Activated CD4-positive, CD25-positive, alpha-beta regulatory T cell (primary cell): ENCODE measurements at places on chromosomes 13 and 19.

DNA sequence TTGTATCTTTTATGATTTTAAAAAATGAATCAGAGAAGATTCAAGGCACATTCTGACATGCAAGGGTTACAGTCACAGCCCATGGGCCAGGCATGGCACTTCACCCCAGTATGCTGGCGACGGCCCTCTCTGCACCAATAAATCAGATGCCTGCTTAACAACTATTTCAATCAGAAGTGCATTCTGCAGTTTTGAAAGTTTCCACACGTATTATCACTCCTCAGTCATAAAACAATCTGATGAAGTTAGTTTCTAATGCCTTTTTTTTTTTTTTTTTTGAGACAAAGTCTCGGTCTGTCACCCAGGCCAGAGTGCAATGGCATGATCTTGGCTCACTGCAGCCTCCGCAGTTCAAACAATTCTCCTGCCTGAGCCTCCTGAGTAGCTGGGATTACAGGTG lies 28.3 kb upstream of the FFAR2 start:
- no peak for DNase-seq

- DNase-seq = no peak
These were observed 42.0 kb downstream of the CYSLTR2 start for GRCh38 chr13:48695776-48696175.

DNA sequence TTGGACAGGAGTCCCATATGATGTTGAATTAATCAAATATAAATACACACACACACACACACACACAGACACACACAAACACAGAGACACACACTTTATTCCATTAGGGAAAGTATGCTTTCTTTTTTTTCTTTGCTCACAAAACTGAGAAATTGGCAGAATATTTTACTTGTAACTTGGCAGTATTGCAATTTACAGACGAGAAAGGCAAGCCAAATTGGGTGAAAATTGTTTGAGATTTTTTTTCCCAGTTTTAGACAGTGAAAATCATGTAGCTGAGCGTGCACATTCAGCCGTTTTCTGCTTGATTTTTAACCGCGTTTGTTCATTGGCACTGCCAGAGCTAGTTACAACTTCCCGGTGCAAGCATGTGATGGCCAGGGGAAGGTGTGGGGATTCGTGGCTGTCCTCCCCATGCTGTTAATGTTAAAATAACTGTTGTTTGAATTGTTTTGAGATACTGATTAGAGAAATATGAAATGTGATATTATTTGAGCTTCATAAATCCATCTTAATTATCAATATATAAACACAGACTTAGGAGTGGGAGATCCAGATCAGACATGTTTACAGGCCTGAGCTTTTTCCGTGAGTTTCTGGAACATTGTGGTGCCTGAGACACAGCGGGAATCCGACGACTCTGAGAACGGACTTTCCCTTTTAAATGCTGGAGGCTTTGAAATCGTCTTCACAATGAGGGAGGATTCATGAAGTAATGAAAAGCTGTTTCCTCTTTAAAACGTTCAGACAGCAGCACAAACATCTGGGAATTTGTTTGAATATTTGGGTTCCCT lies 125.5 kb downstream of the KCNRG start:
- DNase-seq = no peak

DNA sequence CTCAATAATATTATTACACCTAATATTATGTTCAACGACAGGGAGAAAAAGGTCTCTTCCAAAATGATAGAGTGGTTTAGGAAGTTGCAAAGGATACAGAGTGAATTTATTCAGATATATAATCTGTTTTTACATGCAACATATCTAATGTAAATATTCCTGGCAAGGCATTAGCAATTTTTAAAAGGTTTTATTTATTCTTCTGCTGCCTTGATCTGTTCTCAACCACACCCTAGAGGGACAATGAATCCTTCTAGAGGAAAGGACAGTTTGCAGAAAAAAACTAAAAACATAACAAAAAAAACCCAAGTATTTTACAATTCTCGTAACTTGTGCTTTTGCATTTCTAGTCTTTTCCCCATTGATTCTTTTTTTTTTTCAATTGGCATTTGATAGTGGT lies 459.6 kb downstream of the KLF12 start:
- no peak for DNase-seq

- DNase-seq = no peak
These were observed 8.7 kb downstream of the RNU6-9 start for GRCh38 chr19:902093-902370.

DNA sequence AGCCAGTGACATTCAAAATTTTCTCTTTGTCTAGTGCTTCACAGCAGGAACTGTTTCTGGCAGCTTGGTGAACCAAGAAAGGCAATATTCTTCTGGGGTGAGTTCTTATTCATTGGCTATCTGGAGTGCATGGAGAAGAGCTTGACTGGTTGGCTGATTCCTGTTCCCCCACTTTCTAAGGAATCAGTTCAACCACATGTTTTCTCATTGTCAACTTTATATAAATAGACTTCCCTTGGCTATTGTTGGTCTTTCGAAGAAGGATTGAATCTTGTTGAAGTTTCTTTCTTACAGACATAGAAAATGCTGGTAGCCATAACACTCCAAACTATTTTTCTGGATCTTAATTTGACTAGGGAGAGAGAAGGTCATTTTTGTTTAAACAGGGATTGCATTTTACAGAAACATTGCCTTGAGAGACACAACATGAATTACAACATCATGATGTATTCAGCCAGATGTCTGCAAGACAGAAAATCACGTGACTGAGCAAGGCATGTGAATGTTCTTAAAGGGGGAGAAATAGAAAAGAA lies 85.2 kb downstream of the EDNRB start:
- no peak for DNase-seq

DNA sequence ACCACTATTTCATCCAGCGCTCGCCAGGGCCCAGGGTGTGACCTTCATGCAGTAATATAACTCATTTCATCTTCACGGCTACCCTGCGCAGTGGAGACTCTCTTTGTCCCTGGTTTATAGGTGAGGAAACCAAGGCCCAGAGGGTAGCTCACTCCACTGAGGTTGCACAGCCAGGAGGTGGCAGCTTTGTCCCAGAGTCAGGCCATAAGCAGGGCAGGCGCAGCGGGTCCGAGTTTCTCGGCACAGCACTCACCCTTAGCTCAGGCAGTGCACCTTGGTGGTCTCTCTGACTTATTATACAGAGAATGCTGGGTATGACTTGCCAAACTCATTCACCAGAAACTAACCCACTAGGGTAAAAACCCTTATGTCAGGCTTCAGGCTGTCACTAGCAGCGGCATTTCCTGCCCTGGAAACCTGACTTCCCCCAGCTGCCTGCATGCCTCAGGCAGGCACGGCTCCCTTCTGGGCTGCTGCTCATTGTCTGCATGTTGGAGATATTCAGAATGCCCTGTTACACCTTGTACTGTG lies 24.5 kb downstream of the PPP5C start:
- no peak for DNase-seq

DNA sequence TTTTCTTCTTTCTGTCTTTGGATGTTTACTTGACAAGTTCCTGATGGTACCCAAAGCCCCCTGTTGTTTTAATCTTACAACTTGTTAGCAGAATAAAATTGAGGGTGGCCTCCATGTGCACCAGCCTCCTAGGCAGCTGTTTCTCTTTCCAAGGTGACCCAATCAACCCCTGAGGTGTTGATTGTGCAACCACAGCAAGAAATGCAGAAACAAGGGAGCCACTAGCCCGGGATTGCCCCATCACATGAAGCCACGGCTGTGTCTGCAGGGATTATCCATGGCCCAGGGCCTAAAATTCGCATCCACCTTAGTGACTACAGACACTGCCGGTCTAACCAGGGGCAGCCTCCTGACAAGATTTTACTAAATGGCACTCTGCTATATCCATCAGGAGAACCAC lies 14.4 kb downstream of the CEACAM4 start:
- no peak for DNase-seq

- no peak for DNase-seq
These were observed 70.4 kb downstream of the SLITRK6 start for GRCh38 chr13:85728811-85729210.

GRCh38 chr13:31175847-31176532 lies 14.3 kb upstream of the HSPH1 start:
- no peak for DNase-seq

DNA sequence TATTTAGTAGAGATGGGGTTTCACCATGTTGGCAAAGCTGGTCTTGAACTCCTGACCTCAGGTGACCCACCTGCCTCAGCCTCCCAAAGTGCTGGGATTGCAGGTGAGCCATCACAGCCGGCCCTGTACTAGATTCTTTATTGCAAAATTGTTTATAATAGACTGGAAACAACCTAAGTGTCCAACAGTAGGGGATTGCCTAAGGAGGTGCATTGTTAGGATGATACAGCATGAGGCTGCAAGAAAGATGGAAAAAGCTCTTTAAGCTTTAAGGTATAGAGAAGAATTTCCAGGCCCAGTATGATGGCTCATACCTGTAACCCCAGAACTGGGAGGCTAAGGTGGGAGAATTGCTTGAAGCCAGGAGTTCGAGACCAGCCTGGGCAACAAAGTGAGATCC lies 8.2 kb downstream of the BCAT2 start:
- DNase-seq = no peak

- no peak for DNase-seq
These were observed 10.4 kb downstream of the LMNB2 start for GRCh38 chr19:2446381-2446780.

GRCh38 chr13:61179741-61180140 lies 235.9 kb downstream of the PCDH20 start:
- no peak for DNase-seq

DNA sequence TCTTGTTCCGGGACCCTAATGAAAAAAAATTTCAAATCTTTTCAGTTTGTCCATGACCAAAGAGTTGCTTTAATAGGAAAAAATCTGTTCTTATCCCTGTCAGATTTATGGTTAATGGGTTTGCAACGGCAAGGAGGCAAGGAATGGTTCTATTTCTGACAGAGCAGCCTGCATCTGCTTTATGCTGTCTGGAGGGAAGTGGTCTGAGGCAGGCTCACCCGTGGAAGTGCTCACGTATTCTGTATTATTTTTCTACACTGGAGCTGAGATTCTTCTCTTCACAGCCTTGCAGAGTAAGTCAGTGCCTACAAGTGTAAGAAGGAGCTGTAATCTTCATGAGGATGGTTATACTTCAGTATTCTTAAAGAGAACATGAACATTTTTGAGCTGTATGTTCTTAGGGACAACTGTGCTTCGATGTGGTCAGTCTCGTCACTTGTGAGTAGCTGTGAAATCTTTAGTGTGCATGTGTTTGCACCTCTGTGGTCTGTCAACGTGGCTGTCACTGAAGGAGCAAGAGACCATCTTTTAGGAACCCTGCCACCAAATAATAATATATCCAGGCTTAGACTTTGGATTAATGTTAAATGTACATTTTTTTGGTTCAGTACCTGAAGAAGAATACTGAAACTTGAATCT lies 114.3 kb downstream of the DNAJC3 start:
- DNase-seq = no peak

- no peak for DNase-seq
These were observed 108.6 kb downstream of the TNFRSF19 start for GRCh38 chr13:23678795-23679194.

DNA sequence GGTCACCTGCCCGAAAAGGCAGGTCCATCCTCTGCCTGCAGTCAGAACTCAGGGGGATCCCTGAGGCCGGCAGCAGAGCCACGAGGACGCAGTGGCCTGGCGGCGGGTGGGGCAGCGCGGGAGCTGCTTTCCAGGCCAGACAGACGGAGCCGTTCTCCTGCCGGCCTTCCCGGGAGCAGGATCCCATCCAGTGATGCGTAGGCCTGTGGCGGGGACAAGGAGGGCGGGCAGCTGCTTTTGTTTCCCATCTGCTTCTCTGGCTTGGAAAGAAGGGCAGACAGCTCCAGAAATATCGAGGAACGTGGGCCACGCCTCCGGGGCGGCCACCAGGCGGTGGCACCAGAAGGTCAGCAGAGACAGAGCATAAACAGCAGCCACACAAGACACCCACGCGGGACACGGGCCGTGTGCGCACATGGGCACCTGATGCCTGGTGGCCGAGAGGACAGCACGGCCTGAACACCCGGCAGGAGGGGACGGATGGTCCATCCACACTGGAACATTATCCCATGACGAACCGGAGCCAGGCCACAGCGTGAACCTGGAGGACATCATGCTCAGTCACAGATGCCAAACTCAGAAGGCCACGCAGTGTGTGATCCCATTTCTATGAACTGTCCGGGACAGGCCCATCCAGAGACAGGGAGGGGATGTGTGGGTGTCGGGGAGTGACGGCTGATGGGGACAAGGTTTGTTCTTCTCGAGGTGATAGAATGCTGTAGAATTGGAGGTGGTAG lies 13.9 kb upstream of the MKNK2 start:
- DNase-seq = no peak

- DNase-seq = no peak
These were observed 6.9 kb downstream of the PIBF1 start for GRCh38 chr13:72788831-72789230.

- DNase-seq = no peak
These were observed 45.3 kb downstream of the RGCC start for GRCh38 chr13:41502673-41503072.

- DNase-seq = no peak
These were observed 8.5 kb downstream of the HNRNPL start for GRCh38 chr19:38841180-38841766.

GRCh38 chr13:58329746-58330145 lies 698.2 kb downstream of the PCDH17 start:
- DNase-seq = no peak

- DNase-seq = no peak
These were observed 90.3 kb downstream of the LRCH1 start for GRCh38 chr13:46643165-46643777.

GRCh38 chr19:8333767-8334457 lies 9.2 kb downstream of the KANK3 start:
- no peak for DNase-seq

- no peak for DNase-seq
These were observed 14.8 kb downstream of the SMIM7 start for GRCh38 chr19:16645140-16645539.

DNA sequence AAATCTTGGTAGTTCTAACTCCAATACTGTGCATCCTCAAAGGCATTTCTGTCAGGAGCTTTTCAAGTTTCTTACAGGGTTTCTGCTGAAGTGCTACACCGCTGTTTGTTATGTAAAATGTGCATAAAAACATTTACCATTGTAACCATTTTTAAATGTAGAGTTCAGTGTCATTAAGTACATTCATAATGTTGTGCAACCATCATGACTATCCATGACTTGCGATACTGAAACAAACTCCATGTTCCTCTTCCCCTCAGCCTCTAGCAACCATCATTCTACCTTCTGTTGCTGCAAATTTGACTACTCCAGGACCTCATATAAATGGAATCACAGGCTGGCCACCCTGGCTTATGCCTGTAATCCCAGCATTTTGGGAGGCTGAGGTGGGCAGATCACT lies 14.4 kb upstream of the SLC25A42 start:
- DNase-seq = no peak

GRCh38 chr13:21537105-21537504 lies 66.9 kb downstream of the MICU2 start:
- no peak for DNase-seq

DNA sequence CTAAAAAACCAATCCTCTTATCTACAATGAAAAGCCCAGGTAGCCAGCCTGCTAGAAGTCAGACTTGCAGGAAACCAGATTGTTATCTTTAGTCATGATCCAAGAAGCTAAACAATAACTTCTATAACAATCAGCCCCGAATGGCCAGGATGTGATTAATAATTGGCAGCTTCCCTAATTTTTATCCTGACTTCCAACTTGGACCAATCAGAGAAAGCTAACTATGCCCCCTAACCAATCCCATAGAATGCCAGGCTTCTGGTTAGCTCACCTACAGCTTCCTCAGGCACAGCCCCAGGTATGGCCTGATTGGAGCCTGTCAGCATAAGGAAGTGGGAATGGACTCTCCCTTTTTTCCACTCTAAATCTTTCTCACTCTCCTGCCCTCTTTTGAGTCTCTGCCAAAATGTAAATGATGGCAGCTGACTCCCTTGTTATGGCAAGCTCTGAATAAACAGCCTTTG lies 394.9 kb downstream of the DLEU7 start:
- DNase-seq = no peak

- no peak for DNase-seq
These were observed 46.5 kb upstream of the GTF2F2 start for GRCh38 chr13:45073809-45074208.
